Stimulated activated CD8-positive, alpha-beta memory T cell treated with anti-CD3 and anti-CD28 coated beads, Interleukin-15, amount 100 ng/mL, for 4 hours (primary cell): ENCODE measurements at places on chromosomes 7 and 10.
A peak's percentile ranks its signal among the peaks of the same experiment; 100 is the strongest.

DNA sequence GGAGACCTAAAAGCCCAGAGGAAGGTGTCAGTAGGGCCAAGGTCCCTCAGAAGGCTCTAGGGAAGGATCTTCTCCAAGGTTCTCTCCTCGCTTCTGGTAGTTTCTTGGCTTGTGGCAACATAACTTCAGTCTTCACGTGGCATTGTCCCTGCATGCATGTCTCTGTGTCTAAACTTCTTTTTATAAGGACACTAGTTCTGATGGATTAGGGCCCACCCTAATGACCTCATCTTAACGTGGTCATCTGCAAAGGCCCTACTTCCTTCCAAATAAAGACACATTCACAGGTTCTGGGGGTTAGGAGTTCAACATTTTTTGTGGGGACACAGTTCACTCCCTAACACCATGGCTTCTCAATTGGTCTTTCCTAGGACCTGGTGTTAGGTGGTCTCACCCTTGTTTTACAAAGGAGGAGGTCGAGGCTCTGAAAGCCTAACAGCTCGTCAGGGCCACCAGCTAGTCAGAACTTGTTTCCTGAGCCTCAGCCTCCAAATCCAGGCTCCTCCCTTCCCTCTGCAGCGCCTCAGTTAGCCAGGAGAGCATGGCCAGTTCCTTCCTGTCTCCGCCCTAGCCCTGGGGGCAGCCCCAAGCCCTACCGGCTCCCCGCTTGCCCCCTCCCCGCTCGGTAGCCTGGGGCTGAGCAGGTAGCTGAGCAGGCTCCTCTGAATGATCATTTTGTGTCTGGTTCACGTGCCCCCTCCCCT is 109.7 kb upstream of the PPIF start:
- DNase-seq, result no peak

DNA sequence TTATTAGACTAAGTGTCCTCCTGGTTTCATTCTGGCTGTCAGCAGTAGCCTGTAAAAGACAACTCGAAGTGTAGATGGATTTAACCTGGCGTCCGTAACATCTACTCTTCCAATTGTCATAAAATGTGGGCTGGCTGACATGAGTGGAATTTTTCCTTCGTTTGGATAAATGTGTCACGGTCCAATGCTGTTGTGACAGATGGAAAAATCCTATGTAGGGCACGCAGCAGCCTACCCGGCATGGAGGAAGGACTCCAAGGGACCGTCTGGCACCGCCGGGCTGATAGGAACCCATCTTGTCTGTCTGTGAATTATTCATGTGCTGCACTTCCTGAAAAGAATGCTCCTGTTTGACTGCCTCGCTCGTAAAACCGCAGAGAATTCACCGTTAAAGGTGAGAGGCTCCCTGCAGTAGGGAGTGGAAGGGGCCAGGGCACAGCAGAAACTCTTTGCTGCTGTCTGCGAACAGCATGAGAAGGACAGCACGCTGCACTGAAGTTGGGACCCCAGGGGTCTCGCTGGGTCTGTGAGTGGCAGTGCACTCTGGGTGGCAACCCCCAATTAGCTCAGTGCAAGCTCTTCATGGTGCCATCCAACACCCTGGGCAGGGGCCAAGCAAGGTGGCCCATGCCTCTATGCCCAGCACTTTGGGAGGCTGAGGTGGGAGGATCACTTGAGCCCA is 1.6 kb upstream of the ORAI2 start:
- peak; percentile 38 for DNase-seq

DNA sequence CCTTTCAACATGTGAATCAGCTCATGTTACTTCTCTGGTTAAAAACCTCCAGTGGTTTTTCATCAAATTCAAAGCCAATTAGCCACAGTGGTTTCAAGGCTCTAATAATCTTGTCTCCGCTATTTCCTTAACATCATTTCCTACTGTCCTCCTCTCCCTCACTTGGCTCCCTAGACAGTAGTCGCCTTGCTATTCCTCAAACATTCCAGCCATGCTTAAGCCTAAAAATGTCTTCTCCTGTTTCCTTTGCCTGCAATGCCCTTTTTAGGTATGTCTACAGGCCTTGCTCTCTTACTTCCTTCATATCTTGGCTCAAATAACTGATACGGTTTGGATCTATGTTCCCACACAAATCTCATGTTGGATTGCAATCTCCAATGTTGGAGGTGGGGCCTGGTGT is 779.4 kb upstream of the LRRN3 start:
- DNase-seq, result no peak

- DNase-seq, result no peak
These were observed 69.3 kb upstream of the PRR15 start for GRCh38 chr7:29494350-29494749.

- DNase-seq, result no peak
These were observed 24.6 kb downstream of the TBXAS1 start for GRCh38 chr7:139853506-139854123.

- no peak for DNase-seq
These were observed 79.1 kb downstream of the USP6NL start for GRCh38 chr10:11532306-11532705.

- no peak for DNase-seq
These were observed 250.7 kb upstream of the ZNF32 start for GRCh38 chr10:43899224-43899959.

GRCh38 chr10:3574451-3574850 is 210.6 kb downstream of the KLF6 start:
- no peak for DNase-seq

DNA sequence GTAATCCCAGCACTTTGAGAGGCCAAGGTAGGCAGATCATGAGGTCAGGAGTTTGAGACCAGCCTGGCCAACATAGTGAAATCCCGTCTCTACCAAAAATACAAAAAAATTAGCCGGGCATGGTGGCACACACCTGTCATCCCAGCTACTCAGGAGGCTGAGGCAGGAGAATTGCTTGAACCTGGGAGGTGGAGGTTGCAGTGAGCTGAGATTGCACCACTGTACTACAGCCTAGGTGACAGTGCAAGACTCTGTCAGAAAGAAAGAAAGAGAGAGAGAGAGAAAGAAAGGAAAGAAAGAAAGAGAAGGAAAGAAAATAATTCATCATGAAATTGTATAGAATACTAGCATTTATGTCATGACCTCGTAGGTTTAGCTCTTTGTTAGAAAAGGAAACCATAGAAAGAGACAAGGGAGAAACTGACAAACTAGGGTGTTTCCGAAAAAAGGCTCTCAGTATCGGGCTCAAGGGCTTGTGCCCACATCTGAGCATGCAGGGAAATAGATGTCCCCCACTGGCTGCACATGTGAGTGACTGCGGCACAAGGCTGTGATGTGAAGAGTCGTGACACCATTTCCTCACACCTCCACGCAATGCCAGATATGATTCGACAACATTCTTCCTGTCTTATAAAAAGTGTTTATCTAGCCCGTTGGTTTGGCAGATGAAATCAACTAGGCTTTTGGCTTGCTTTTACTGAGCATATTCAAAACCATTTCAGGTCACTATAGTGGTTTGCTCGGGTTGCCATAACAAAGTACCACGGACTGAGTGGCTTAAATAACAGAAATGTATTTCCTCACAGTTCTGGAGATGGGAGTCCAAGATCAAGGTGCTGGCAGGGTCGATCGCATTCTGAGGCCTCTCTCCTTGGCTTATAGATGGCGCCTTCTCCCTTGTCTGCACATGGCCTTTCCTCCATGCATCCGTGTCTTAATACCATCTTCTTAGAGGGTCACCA is 2.0 kb downstream of the SRGN start:
- peak; percentile 60 for DNase-seq

DNA sequence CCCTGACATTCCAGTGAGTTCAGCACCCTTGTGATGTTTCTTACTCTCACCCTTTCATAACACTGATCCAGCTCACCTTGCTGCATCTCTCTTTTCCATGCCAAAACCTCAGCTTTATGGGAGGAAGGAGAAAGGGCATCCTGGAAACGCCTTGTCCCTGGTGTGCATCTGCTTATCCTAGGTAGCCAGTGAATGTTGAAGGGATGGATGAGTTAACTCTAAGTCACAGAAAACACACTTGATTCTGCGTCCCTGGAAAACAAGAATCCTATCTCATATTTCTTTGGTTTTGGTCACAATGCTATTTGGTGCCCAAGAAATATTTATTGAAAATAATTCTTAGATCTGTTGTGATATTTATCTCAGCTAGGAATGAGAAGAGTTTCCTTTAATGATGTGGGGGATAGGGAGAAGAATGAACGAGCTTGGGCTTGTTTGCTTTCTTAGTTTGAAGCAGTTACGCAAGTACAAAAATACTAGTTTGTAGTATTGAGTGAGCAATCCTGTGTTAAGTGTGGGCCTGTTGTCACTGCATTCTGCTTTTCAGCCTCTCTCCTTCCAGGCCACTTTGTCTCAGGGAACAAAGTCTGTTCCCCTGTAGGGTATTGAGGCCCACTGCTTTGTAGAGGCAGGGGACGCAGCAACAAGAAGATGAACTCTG is 126.5 kb downstream of the ARID5B start:
- no peak for DNase-seq

DNA sequence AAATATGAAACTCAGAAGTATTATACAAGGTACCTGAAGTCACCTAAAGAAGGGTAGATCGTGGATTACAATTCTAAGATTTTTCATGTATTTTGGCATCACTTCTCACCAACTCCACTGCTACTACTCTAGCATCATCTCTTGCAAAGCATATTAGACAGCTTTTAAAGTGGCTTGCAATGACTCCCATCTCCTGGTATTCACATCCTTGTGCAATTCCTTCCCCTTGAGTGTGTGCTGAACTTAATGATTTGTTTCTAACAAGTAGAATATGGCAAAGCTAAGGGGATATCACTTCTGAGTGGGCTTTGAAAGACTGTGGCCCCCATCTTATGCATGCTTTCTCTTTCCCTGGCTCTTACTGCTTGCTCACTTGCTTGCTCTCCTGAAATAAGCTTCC is 280.2 kb downstream of the SNX13 start:
- DNase-seq, result no peak

GRCh38 chr10:129964611-129965424 is 744 bp upstream of the EBF3 start:
- no peak for DNase-seq

DNA sequence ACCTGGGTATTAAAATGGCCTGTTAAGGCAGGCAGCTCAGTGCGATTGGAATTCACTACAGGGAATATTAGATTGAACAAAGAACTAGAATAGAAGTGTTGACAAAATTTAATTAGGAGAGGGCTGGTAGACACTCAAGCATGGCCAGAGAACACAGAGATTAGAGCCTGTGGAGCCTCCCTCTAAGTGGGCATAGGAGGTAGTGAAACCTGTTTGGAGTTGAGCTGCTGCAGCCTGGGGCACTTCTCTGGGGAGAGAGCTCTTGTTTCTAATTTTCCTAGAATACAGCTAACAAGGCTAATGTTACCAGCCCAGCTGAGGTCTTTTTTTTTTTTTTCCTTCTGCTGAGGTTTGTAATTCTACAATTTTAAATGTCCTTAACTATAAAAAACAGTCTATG is 46.4 kb downstream of the TMEM168 start:
- DNase-seq, result no peak

GRCh38 chr7:57404343-57404966 is 45.5 kb upstream of the ZNF716 start:
- DNase-seq, result no peak

DNA sequence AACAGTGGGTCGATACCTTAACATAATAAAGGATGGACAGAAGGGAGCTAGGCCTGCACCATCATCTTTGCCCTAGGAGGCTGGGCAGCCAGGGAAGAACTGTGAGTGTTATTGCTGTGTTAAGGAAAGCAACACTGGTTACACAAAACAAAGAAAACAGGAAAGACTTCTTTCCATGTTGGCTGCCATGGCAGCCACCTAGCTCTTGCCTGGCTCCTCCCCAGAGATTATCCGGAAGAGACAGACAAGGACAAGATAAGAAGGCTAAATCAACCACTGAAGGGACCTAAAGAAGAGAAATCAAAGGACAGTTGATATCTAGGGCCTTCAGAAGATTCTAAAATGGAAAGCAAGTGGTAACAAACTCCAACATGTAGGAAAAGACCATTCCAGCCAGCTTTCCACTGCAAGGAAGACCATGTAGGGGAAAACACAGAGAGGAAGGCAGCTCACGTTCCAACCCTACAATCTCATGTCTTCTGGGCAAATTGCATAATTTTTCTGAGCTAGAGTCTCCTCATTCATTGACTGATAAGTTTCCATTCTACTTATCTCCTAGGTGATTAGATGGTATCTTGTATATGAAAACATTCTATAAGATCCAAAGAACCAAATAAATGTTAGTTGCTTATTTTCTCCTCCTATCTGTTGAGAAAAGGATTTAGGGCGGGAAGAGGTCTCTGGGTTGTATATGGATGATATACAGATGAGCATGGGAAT is 51.2 kb downstream of the SP8 start:
- no peak for DNase-seq

- DNase-seq, result no peak
These were observed 12.7 kb downstream of the NCOA4 start for GRCh38 chr10:46017733-46018132.
